NCI-H2171 treated with DMSO at 0.1 percent for 48 hours (cell line): ENCODE measurements at places on chromosomes 2 and 18.

GRCh38 chr2:60058781-60059180 lies 494.7 kb downstream of the BCL11A start:
- DNase-seq = no peak

GRCh38 chr2:173854840-173855239 lies 110.3 kb downstream of the SP3 start:
- DNase-seq = peak; percentile 80

DNA sequence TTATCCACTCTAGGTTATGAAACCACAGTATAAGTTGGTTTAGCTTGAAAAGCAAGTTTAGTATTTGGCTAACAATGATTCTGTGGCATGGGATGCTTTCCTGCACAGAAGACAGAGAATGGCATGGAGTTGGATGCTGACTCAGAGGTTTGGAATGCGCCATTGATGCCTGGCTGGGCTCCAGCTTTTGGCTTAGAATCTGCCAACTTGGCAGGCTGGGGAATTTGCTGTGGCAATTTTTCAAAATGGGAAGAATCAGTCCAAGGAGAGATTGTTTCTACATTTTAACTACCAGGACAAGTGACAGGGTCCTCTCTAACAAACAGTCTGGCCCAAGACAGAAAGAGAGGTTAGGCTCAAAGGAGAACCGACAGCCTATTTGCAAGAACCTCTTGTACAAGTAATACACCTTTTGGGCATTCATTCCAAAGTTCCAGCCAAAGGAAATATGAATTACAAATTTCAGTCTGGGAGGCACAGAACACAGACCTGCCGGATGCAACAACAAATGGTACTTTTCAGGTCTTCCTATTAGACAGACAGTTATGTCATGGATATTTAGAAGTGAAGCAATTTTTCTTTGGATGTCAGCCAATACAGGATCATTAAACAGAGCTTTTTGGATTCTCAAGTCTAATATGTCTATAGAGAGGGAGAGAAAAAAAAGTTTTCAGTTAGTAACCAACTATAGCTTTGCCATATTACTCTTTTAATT lies 1027.7 kb downstream of the TMEM182 start:
- no peak for DNase-seq

DNA sequence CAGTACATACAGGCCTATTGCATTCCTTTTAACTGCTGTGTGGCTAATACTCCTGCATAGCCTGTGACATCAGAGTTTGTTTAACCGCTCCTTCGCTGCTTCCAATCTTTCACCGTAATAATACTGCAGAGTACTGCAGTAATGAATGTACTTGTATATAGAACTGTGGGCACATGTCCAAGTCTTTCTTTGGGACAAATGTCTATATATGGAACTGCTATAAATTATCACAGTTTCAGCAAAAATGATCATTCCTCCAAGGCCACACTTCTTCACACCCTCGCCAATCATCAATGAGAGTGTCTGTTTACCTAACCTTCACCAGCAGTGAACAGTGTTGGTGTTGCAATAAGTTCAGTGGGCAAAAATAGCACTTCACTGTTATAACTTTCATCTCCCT lies 230.4 kb downstream of the SP3 start:
- DNase-seq = no peak

DNA sequence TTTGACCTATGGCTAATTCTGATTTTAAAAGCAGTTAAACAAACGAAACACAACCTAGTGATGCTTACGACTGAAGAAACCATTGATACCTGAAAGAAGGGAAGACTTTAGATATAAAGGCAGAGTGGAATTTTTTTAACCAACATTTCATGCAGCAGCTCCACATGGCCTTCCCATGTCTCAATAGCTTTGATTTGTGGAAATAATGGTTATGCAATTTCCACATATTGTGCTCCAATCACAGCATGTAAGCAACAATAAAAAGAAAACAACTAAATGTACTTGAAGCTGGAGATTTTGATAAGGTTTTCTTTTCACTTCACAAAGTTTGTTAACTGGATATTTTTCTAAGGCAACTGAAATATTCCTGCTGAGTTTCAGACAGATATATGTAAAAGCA lies 82.0 kb upstream of the SLC39A10 start:
- no peak for DNase-seq

- DNase-seq = peak; percentile 41
These were observed 3.7 kb upstream of the CRIM1 start for GRCh38 chr2:36351736-36352349.

- DNase-seq = no peak
These were observed 285.3 kb downstream of the RAD51AP2 start for GRCh38 chr2:17232776-17233556.

- DNase-seq = peak; percentile 19
These were observed 168.4 kb downstream of the LOXHD1 start for GRCh38 chr18:46488471-46489213.

- no peak for DNase-seq
These were observed 11.4 kb upstream of the GALNT5 start for GRCh38 chr2:157245846-157246764.

GRCh38 chr2:144503242-144503641 lies 16.7 kb downstream of the ZEB2 start:
- no peak for DNase-seq

DNA sequence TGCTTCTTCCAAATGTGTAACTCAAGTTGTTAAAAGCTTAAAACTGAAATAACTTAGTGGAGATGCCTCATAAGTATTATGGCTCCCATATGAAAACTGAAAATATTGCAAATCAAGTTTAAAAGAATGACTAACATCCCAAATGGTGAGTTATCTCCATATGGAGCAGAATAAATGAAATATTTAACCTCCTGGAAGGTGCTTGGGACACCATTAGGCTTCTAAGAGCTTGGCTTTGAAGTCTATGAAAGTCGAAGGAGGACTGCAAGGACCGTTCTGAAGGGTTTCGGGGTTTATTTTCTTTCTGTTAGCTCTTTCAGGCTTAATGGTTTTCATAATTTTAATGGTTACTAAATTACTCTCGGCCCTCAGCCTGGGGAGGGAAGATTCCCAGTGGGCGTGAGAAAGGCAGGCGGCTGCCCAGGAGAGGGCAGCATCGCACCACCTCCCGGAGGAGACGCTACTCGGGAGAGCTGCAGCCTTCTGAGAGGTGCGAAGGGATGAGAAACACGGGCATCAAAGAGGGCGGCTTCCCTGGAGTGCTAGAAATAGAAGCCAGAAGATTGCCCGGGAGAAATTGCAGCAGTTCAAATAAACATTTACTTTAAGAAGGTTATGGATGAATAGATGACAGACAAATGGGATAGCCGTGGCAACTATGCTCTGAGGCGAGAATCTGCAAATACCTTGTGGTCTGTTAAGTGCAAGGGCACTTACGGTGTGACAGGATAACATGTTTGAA lies 43.1 kb downstream of the MAP3K19 start:
- peak; percentile 68 for DNase-seq

GRCh38 chr18:76839086-76839794 lies 16.9 kb downstream of the ZNF236 start:
- DNase-seq = no peak

DNA sequence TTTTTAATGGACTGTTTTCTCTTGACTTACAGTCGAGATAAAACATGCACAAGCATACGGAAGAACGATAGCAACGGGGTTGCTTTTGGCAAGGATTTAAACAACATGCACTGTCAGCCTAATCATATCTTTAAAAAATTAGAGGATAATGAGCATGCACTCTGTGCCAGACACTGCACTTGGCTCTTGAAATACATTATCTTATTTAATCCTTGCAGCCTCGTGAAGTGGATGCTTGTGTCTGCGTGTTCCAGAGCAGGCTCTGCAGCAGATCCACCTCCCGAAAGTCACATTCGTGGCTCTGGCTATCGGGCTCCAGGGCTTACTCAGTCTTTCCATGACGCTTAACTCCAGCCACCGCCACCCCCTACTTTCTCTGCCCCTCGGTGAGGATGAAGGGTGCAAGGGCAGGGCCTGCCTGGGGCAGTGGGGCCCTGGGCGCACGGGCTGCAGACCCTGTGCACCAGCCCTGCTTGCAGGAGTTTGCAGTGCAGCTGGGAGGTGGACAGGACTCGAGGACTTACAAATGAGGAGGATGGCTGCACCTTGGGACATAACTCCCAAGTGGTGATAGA lies 61.7 kb downstream of the ACKR3 start:
- no peak for DNase-seq

GRCh38 chr2:199307461-199307860 lies 150.3 kb downstream of the SATB2 start:
- DNase-seq = no peak

GRCh38 chr2:81940266-81940955 lies 1635.9 kb upstream of the LRRTM1 start:
- DNase-seq = no peak

- DNase-seq = no peak
These were observed 234.8 kb upstream of the SMAD2 start for GRCh38 chr18:48165111-48165866.

GRCh38 chr2:38735999-38736320 lies 15.2 kb downstream of the SRSF7 start:
- DNase-seq = no peak

- DNase-seq = no peak
These were observed 18.0 kb upstream of the FAP start for GRCh38 chr2:162261032-162261945.

DNA sequence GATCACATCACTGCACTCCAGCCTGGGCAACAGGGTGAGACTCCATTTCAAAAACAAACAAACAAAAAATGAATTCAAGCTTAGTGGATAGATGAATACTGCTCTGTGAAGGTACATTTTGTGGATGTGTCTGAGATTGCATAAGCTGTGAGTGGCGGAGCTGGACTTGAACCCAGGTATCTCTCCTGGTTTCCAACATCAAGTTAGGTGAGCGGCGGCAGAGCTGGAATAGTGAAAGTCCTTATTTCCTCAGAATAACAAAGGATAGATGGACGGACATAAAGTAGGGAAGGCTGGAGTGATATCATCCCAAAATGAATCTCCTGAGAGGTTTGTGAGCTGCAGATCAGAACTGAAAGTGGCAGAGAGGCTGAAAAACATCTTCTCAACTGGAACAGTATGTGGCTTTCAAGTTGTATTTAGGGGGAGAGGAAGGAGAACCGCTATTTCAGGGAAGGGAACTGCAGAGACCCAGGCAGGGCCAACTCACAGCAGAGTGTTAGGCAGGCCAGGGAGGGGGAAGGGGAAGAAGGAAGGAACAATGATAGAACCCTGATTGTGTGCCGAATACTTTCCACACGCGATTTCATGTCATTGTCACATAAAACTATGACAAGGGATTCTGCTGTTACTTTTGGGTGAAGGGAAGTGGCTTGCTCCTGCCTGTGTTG lies 106.2 kb downstream of the LPIN1 start:
- no peak for DNase-seq

GRCh38 chr18:30093376-30093775 lies 949.2 kb downstream of the DSC3 start:
- no peak for DNase-seq

- DNase-seq = no peak
These were observed 390.9 kb upstream of the TRIB2 start for GRCh38 chr2:12325806-12326205.

DNA sequence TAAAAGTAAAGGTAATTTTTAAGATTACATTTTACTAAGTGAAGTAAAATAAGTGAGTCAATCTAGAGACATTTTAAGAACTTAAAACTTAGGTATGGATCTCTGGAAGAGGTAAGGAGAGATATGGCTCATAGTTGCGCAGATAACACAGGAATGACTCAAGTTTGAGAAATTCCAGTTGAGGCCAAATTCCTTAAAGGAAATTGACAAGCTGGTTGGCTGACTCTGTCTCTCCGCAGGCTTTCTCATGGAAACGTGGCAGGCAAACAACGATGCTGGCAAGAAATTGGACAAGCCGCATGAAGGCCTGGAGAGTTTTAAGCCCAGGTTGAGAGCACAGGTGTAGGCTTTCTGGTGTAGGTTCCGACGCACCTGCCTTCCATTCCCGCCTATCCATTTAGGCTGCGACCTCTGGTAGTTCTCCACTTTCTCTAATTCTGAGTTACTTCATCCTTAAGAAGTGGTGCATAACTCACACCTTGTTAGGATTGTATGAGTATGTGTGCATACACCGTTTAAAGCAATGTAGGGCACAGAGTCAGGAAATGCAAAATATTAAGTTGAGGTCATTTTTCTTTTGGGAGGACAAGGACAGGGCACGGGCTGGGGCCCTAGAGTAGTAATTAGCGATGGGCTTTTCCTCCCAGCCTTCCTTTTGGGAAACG lies 589 bp upstream of the DAW1 start:
- DNase-seq = no peak

GRCh38 chr18:74507097-74507881 lies 11.1 kb downstream of the CNDP2 start:
- no peak for DNase-seq

GRCh38 chr18:46333431-46334135 lies 229.4 kb downstream of the HAUS1 start:
- DNase-seq = peak; percentile 81

- no peak for DNase-seq
These were observed 14.3 kb upstream of the CCDC85A start for GRCh38 chr2:56169521-56169920.

GRCh38 chr2:171553236-171553635 lies 31.0 kb downstream of the CYBRD1 start:
- no peak for DNase-seq

GRCh38 chr18:71336576-71337210 lies 1047.8 kb downstream of the SOCS6 start:
- no peak for DNase-seq

- no peak for DNase-seq
These were observed 115.8 kb downstream of the CABLES1 start for GRCh38 chr18:23250893-23251656.

GRCh38 chr2:106572541-106573450 lies 85.6 kb downstream of the CD8B2 start:
- DNase-seq = peak; percentile 35

GRCh38 chr2:166468124-166469024 lies 25.7 kb downstream of the SCN7A start:
- no peak for DNase-seq

GRCh38 chr2:191217580-191217979 lies 27.6 kb upstream of the MYO1B start:
- peak; percentile 9 for DNase-seq

DNA sequence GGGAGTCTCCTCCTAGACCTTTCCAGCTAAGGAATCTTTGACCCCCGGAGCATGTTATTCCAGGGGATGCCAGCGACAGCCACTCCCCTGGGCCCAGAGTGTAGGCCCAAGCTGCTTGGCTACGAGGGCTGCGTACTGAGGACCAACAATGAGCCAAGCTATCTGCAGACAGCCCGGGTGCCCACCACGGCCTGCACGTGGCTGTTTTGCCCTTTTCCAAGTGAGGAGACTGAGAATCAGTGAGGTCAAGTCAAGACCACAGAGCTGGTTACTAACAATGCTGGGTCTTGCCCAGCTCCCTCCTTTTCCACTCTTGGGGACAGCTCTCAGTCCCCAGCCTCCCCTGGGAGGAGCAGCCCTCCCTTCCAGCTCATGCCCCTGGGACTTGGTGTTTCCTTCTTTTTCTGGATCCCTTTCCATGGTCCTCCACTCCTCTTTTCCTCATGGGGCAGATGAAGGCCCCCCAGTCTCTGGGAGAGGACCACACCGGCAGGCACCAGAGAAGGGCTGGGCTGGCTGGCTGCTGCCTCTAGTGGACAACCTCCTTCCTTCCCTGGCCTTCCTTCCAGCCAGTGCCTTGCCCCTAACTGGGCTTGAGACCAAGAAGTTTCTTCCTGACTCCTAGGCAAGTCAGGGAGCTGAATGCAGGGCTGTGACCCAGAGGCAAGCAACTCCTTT lies 550 bp upstream of the MALL start:
- DNase-seq = peak; percentile 9

- DNase-seq = no peak
These were observed 81.4 kb downstream of the MSH2 start for GRCh38 chr2:47484396-47484795.
